ENCODE measurements at places on chromosomes 11 and 22. TPM values are rescaled to one million over a fixed set of nuclear protein-coding genes. Genes with fewer than 3 reads are reported as not detected.

TCN2 gene
- 101 TPM for total RNA-seq

CCDC179 gene
- not detected for total RNA-seq

CRYBB3 gene
- total RNA-seq, result not detected

SCT gene
- total RNA-seq, result not detected

POLD4 gene
- 41.8 TPM for total RNA-seq

GVQW3 gene
- total RNA-seq, result 0.68 TPM

XKR3 gene
- not detected for total RNA-seq

OR52E1 gene
- total RNA-seq, result not detected
